ENCODE measurements at places on chromosomes 11 and 22. TPM values are rescaled to one million over a fixed set of nuclear protein-coding genes. Genes with fewer than 3 reads are reported as not detected.

DNA sequence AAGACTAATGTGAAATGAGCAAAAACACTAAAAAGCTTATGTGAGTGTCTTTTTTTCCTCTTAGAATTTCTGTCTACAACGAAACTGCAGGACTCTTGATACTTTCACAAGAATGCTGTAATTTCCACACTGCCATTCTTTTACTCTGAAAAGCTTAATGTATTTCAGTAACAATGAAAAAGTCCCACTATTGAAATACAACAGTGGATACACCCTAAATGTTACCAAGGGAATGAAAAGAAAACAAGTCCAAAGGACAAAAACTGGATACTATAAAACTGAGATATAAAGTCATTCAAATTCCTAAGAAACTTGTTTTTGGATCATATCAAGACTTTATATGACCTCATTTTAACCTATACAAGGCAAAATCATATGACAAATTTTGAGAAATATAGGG lies 77.4 kb downstream of the SOX6 start:
- no peaks in the 10 kb centered on the region for H3K27me3 ChIP-seq
- no peak overlapping the region for H3K4me3 ChIP-seq
- peaks cover 22% of the 10 kb centered on the region for H3K4me1 ChIP-seq
- no peak for DNase-seq
- no peaks in the 10 kb centered on the region for H3K36me3 ChIP-seq
- H3K27ac ChIP-seq: no peak overlapping the region

HEPN1 gene
- total RNA-seq: not detected

HPX gene
- total RNA-seq: 0.71 TPM

GRCh38 chr11:134579724-134580609 lies 167.9 kb upstream of the B3GAT1 start:
- no peak overlapping the region for H3K27ac ChIP-seq
- H3K4me1 ChIP-seq: no peaks in the 10 kb centered on the region
- no peak for DNase-seq
- H3K36me3 ChIP-seq: no peaks in the 10 kb centered on the region

LDHAL6A gene
- not detected for total RNA-seq

Measured in MCF 10A (cell line).